Activated CD8-positive, alpha-beta T cell treated with anti-CD3 and anti-CD28 coated beads, Interleukin-2, amount 10 ng/mL, durations not matched to agents 7 days and 5 days (primary cell): ENCODE measurements at places on chromosomes 2 and 18. TPM values are rescaled to one million over a fixed set of nuclear protein-coding genes. Genes with fewer than 3 reads are reported as not detected.

Gene UNC80
- total RNA-seq: not detected

Gene ALPG
- not detected for total RNA-seq

Gene IHH
- total RNA-seq: not detected

Gene SERPINB10
- not detected for total RNA-seq

Gene PLA2R1
- not detected for total RNA-seq

Gene GALR1
- total RNA-seq: not detected

Gene CPO
- total RNA-seq: not detected

Gene L3MBTL4
- not detected for total RNA-seq

Gene LHCGR
- not detected for total RNA-seq

Gene ATP6V1B1
- total RNA-seq: not detected

Gene IGFBP2
- 75.5 TPM for total RNA-seq

Gene SKOR2
- not detected for total RNA-seq

Gene KYNU
- not detected for total RNA-seq

Gene SERPINB12
- not detected for total RNA-seq

Gene FEV
- not detected for total RNA-seq

Gene PLB1
- total RNA-seq: 1.0 TPM

Gene LRRTM1
- not detected for total RNA-seq

Gene NDUFV2
- 200 TPM for total RNA-seq

Gene NEU2
- total RNA-seq: not detected

Gene TEX44
- not detected for total RNA-seq

Gene IL1R2
- total RNA-seq: not detected

Gene KIAA2012
- not detected for total RNA-seq
